ENCODE measurements at places on chromosomes 4 and X.

- no peak for DNase-seq
Measured at GRCh38 chrX:81120258-81120935, 81.3 kb downstream of the HMGN5 start.

DNA sequence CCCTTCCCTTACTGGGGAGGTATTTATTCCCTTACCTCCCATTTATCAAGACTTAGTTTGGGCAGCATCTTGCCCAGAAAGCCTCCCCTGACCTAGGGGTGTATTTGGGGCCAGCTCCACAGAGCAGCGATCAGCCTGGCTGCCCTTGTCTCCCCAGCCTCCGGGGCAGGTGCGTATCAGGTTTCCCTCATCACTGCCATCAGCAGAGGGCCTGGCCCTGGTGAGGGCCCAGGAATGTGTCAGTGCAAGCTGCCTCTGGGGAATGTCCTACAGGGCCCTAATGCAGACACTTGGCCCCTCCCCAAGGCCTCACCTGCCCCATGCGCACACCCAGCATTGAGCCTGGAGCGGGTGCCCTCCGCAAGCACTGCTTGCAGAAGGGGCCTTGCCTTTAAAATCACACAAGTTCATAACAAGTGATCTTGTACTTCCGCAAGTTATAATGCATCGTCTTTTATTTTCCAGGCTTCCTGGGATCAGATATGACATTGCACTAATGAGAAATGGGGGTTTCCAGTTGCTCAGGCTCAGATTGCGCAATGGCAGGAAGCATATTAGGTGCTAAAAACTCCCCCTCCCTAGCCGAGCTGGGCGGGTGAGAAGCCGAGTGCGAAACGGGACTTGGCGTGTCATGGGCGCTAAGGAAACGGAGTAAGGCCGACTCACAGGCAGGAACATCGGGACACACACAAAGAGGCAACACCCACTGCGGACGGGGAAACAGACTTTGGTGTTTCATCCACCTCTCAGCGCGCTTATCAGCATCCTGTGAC, 25.4 kb upstream of the AFAP1 start:
- no peak for DNase-seq

DNA sequence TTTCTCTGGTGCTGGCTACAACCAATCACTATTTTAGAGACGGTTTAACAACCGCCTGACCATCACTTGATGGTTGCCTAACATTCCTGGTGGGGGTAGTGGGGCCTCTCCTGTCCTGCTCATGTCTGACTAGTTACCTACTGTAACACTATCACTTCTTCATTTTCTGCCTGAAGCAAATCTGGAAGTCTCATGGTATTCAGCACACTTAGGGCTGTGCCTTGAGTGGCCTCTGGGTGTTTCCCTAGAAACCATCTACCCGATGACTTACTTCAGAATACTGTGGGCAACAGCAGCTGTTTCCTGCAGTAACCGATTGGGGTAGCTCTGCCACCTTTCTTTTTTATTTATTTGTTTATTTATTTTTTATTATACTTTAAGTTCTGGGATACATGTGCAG, 880.1 kb upstream of the INTU start:
- no peak for DNase-seq

- DNase-seq = no peak
Measured at GRCh38 chrX:48782795-48783194, 3.6 kb upstream of the GATA1 start.

Measured in activated CD8-positive, alpha-beta memory T cell treated with anti-CD3 and anti-CD28 coated beads for 1 hour (primary cell).